ENCODE measurements at places on chromosomes 11 and 22.

GRCh38 chr11:45180848-45181192, 34.4 kb downstream of the PRDM11 start:
- DNase-seq = peak; percentile 82

DNA sequence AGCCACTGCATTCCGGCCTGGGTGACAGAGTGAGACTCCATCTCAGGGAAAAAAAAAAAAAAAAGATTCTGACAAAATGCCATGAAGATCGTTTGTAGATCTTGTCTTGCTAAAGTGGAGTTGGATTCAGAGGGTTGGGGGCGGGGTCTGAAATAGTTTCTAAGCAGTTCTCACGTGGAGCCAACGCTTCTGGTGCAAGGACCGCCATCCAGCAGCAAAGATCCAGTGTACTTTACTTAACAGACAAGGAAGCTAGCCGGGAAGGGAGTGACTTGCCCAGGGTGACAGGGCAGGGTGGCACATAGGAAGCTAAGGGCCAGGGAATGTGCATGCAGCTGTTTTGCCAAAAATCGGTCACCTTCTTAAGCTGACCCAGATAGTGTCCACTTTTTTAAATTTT, 27.4 kb downstream of the APOL1 start:
- DNase-seq = peak; percentile 10

DNA sequence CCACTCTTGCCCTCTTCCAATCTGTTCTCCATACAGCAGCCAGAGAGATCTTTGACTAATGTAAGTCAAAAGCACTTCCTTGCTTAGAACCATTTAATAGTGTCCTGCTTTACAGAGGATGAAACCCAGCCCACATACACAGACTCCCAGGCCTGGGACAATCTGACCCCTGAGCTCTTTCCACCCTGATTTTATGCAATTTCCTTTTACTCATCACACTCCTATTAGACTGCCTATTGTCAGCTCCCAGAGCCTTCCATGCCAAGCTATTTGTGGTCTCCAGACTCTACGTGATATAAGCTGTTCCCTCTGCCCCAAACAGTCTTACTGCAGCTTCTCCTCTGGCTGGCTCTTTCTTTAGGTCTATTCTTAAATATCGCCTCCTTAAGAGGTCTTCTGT, 28.1 kb downstream of the ME3 start:
- DNase-seq = no peak

- no peak for DNase-seq
These were observed 18.5 kb upstream of the MPZL2 start for GRCh38 chr11:118282606-118283005.

DNA sequence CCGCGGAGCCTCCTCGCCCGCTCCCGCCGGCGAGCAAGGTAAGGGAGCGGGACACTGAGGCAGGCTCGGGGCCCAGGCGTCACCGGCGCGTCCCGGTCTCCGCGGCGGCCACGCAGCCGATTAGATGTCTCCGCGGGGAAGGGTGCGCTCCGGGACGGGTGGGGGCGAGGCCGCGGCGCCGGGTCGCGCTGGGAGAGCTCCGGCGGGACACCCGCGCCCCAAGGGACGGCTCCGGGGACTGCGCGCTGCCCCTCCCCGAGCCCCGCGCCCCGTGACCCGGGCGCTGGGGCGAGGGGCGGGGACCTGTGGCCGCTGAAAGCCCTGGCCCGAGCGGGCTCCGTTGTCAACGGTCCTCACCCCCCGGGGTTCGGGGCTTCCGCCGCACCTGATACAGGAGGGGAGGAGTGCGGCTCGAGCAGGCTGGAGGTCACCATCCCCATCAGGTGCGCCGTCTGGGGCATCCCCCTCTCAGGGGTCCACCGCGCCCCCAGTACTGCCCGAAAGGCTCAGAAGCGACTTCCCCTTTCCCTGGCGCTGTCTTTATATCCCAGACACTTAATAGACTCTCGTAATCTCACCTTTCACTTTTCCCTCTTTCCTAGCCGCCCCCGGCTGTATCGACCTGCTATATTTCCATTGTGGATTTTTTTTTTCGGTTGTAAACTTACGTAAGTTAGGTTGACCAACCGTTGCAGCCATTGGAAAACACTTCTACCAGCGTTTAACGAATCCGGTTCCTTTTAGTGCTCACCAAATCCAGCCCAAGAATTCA, 573 bp downstream of the PPFIA1 start:
- DNase-seq = peak; percentile 37

GRCh38 chr11:16225623-16226022, 130.7 kb downstream of the SOX6 start:
- no peak for DNase-seq

- no peak for DNase-seq
These were observed 33.1 kb downstream of the EHF start for GRCh38 chr11:34653851-34654482.

GRCh38 chr11:107699371-107700285, 12.2 kb downstream of the SLN start:
- DNase-seq = no peak

GRCh38 chr11:104812103-104812788, 86.0 kb downstream of the CASP12 start:
- DNase-seq = peak; percentile 16

GRCh38 chr11:95505927-95506426, 275.0 kb upstream of the SESN3 start:
- DNase-seq = no peak

- no peak for DNase-seq
These were observed 12.3 kb upstream of the TSKU start for GRCh38 chr11:76770642-76771445.

GRCh38 chr11:100727410-100727809, 40.3 kb downstream of the ARHGAP42 start:
- no peak for DNase-seq

DNA sequence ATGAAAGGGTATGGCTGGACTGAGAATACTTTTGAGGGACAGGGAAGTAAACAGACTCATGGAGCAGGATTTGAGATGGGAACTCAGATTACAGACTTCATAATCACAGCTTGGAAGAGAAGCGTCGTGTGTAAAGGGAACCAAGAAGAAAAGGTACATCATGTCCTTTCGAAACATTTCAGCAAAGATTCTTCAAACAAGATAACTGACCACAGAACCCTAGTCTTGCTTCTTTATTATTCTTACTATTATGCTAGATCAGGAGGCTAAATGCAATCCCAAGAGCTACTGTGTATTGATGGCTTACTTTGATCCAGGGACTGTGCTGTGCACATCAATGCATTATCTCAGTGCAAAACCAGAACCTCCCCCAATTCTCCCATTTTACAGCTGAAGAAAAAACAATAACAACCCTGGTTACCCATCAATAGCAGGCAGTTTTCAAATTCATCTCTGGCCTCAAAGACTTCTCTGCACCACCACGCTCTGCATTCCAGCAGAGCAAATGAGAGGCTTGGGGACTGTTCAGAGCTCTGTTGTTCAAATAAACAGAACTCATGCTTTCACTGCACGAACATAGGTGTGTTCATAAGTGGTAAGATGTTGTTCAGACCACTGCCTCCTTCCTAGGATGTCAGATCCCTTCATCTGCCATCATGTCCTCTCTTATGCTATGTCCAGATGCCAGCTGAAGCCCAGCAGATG, 104.8 kb upstream of the NAV2 start:
- DNase-seq = no peak

- DNase-seq = no peak
These were observed 13.4 kb downstream of the STARD10 start for GRCh38 chr11:72780296-72781062.

DNA sequence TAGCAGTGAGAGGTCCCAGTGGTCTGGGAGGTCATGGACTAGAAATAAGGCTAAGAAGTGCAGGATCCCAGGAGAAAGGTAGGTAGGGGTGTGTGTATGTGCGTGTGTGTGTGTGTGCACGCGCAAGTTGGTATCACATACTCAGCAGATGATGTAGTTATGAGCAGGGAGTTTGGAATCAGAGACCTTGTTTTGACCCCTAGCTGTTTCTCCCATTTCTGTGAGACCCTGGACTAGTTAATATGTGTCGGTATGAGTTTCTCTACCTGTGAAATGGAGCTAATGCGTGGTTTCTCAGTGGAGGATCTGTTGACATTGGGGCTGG, 1.3 kb downstream of the SERPING1 start:
- DNase-seq = peak; percentile 70

- peak; percentile 70 for DNase-seq
These were observed 54.6 kb downstream of the LRRC32 start for GRCh38 chr11:76615950-76616349.
